ENCODE measurements at places on chromosomes 2 and 18. TPM values are rescaled to one million over a fixed set of nuclear protein-coding genes. Genes with fewer than 3 reads are reported as not detected.

DHRS9 gene
- polyA plus RNA-seq = 0.76 TPM

STPG4 gene
- 0.06 TPM for polyA plus RNA-seq

AKAIN1 gene
- not detected for polyA plus RNA-seq

HOXD3 gene
- not detected for polyA plus RNA-seq

SLC66A2 gene
- 15.0 TPM for polyA plus RNA-seq

LIPG gene
- 33.0 TPM for polyA plus RNA-seq

BARD1 gene
- polyA plus RNA-seq = 1.3 TPM

KCNIP3 gene
- 3.8 TPM for polyA plus RNA-seq

CPS1 gene
- polyA plus RNA-seq = 191 TPM

MAP4K3 gene
- polyA plus RNA-seq = 29.9 TPM

LRRC30 gene
- not detected for polyA plus RNA-seq

ABCG5 gene
- 17.8 TPM for polyA plus RNA-seq

TLX2 gene
- not detected for polyA plus RNA-seq

CD302 gene
- polyA plus RNA-seq = 36.6 TPM

TEKT4 gene
- not detected for polyA plus RNA-seq

CCDC178 gene
- polyA plus RNA-seq = 0.52 TPM

GPR155 gene
- polyA plus RNA-seq = 0.54 TPM

COL3A1 gene
- 2.0 TPM for polyA plus RNA-seq

MZT2B gene
- polyA plus RNA-seq = 161 TPM

GEN1 gene
- 4.1 TPM for polyA plus RNA-seq

SERPINB3 gene
- polyA plus RNA-seq = 0.81 TPM

SERPINB5 gene
- polyA plus RNA-seq = 0.22 TPM

MROH2A gene
- 1.6 TPM for polyA plus RNA-seq

HADHA gene
- polyA plus RNA-seq = 217 TPM

IGFBP5 gene
- polyA plus RNA-seq = 5.4 TPM

CD8B2 gene
- polyA plus RNA-seq = not detected

FOXD4L1 gene
- 0.06 TPM for polyA plus RNA-seq

NOSTRIN gene
- 43.8 TPM for polyA plus RNA-seq

CPLX4 gene
- polyA plus RNA-seq = not detected

POLE4 gene
- 44.3 TPM for polyA plus RNA-seq

FLACC1 gene
- not detected for polyA plus RNA-seq

SP5 gene
- polyA plus RNA-seq = 0.54 TPM

ATP6V1C2 gene
- 1.3 TPM for polyA plus RNA-seq

IL36RN gene
- not detected for polyA plus RNA-seq

FKBP7 gene
- polyA plus RNA-seq = 7.8 TPM

SLC23A3 gene
- polyA plus RNA-seq = 13.0 TPM

ZNF385B gene
- polyA plus RNA-seq = not detected

TEX44 gene
- polyA plus RNA-seq = not detected

CHRNA1 gene
- 0.27 TPM for polyA plus RNA-seq

IL1F10 gene
- not detected for polyA plus RNA-seq

CFAP221 gene
- 19.4 TPM for polyA plus RNA-seq

DCDC2C gene
- not detected for polyA plus RNA-seq
